Stimulated activated CD8-positive, alpha-beta memory T cell treated with anti-CD3 and anti-CD28 coated beads, Interleukin-4, amount 100 ng/mL, for 48 hours (primary cell): ENCODE measurements at places on chromosomes 3 and 15.
A peak's percentile ranks its signal among the peaks of the same experiment; 100 is the strongest.

DNA sequence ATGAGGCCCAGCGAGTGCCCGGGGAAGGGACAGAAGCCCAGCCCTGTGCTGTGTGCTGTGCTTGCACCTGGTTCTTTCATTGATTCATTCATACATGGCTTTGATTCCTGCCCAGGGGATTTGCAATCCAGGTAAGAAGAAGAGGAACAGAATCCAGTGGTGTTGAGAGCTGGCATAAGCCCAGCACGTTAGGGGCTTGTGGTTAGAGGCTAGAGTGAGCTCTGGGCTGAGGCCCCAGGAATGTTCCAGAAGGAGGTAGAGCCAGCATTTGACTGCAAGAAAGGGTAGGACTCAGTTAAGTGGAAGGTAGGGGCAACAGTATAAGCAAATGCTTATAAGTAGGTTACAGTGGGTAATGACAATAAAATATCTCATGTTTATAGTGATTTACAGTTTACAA is 2.3 kb downstream of the VWA5B2 start:
- no peak for DNase-seq

DNA sequence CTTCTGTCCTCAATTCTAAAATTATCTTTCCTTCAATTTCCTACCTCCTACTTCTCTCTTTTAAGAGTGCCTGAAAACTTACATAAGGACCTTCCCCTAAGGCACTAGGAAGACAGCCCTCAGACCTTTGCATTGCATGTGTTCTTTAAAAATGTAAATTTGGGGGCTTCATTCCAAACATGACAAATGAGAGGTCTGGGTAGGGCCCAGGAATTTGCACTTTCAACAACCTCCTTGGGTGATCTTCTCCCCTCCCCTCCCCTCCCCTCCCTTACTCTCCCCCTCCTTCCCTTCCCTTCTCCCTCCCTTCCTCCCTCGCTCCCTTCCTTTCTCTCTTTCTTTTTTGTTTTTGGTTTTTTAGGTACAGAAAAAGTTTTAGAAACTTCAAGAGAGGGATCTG is 18.7 kb downstream of the USF3 start:
- DNase-seq, result no peak

- DNase-seq, result no peak
Measured at GRCh38 chr3:47877290-47877689, 74.4 kb downstream of the DHX30 start.

DNA sequence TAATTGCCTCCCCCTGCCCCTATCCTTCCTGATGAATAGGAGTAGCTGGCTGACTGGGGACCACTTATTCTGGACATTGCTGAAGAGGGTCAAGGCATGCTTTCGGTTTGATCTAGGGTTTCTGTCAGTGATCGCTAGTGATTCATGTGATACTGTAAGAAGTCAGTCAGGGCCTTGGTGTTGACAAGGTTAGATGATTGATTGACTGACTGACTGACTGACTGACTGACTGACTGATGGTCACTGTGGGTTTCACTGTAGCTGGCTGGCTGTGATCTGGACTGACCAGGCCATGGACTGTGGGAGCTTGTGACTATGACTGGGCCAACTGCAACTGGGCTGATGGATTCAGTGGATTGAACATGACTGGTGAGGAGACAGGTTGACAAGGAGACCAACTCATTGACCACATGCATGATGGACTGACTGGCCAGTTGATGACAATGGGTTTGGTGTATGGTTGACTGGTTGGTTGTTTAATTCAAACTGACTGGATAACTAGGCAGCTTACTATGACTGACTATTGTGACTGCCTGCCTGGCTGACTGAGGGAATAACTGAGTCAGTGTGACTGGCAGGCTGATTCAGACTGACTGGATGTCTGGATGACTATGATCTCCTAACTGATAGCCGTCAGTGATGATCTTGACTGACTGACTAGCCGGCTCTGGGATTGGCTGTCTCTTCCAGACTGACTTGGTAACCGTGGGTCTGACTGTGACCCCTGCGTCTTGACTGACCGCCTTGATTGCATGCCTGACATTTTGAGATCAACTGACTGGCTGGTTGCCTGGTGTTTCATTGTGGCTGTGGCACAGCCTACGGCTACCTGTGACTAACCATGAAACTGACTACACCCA is 509.9 kb downstream of the SHQ1 start:
- DNase-seq, result no peak

GRCh38 chr3:16203031-16203430 is 28.6 kb downstream of the GALNT15 start:
- DNase-seq, result peak; percentile 38

DNA sequence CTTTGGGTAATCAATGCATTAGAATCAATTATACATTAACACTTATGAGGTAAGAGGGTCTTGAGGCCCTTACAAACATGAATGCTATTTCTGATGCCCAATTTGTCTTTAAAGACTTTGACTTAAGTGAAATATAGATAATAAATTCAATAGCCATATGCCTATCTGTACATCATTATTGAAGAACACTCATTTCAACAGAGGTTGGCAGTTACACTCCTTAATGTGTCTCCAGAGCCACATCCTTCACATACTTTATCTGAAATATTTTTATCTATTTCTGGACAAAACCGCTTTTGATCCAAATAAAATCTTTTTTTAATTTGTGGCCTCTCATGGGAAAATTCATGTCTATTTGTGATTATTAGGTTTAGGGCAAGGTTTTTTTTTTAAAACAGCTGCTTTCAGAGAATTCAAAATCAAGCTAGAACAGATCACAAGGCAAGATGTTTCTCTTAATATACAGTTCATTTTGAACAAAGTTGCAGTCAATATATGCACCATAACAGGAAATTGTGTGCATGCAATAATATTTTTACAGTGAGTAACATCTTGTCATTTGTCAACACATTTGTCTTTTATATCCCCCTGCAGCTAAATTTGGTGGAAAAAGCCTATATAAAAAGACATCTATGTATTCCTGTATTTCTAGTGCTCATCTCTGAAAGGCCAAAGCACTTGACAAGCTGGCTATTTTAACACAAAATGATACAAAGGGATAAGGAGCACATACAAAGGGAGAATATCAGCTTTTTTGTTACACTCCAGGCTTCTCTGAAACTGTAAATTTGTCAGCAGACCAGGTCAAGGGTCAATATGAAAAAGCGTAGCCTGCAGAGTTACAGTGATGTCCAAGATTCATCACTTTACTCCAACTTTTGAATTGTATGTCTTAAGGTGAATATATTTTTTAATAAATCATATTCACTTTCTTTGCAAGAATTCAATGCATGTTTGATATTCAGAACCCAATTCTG is 146.2 kb upstream of the DPH6 start:
- DNase-seq, result no peak

DNA sequence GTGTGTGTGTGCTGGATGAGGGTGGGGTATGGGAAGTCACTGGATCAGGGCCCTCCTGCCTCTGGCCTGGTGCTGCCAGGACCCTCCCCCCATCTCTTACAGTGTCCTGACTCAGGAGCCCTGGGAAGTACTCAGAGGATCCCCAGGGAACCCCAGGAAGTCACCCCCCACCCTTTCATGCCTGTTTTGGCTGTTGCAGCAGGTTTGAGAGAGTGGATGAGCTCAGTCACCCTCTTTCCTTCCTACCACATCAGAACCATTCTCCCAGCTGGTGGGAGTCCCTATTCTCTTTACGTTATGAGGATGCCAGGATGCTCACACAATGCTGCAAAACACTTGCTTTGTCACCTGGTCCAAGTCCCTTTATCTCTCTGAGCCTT is 59.0 kb downstream of the BDH1 start:
- DNase-seq, result no peak

GRCh38 chr3:6250167-6250566 is 610.7 kb upstream of the GRM7 start:
- no peak for DNase-seq

- DNase-seq, result no peak
Measured at GRCh38 chr3:134608023-134608770, 42.6 kb downstream of the KY start.

DNA sequence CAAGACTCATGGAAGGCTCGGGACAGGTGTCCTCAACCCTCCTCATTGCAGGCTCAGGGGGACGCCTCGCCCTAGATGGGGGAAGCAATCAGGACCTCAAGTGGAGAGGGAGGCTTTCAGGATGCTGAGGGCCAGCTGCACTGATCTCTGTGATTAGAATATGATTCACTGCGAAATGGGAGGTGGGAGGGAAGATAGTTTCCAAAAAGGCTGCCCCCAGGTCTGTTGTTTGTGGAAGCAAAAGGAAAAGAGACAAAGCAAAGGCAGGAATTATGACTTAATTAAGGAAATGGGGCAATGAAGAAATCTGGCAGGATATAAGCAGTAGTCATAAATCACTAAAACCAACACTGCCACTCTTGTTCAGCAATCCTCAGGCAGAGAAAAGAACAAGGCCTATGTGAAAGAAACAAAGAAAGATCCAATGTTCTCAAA is 85.6 kb upstream of the ABHD17C start:
- DNase-seq, result no peak

GRCh38 chr15:50050986-50051743 is 67.9 kb downstream of the ATP8B4 start:
- DNase-seq, result no peak

GRCh38 chr15:49418811-49419210 is 4.2 kb upstream of the FGF7 start:
- DNase-seq, result no peak

DNA sequence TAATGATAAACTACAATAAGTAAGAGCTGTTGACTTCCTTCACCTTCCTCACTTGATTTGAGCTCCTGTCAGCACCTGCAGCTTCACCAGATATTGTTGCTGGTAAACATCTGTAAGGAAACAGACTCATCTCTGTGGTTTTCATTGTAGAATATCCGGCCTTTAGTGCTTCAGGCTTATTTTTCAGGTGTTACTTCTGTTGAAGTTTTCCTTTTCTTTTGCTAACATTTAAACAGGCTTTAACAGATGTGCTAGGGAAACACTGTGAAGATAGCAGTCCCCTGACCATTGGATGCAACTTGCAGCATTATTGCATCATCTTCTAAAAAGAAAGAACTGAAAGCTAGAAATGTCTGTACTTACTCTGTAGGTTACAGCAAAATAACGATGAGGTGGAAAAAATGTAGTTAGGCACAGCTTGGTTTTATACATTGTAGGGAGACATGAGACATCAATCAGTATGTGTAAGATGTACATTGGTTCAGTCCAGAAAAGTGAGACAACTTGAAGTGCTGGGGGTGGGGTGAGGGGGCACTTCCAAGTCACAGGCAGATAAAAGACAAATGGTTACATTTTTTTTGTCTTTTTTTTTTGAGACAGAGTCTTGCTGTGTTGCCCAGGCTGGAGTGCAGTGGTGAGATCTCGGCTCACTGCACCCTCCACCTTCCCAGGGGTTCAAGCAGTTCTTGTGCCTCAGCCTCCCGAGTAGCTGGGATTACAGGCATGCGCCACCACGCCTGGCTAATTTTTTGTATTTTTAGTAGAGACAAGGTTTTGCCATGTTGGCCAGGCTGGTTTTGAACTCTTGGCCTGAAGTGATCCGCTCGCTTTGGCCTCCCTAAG is 10.2 kb downstream of the EDEM1 start:
- DNase-seq, result peak; percentile 53

DNA sequence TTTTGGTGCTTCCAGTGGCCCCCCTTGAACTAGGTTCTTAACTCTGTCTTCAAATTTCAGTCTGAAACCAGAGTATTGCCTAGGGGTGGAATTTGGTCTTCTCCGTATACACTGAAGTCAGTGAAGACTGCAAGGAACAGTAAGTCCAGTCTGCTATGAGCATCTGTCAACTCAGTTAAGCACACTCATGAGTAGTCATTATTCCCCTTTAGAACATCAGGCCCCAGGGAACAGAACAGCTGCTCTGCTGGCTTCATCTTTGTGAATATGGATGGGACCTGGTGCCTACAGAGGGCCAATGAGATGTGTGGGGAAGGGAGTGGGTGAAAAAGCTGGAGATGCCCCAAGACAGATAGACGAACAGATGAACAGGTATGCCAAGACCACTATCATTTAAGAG is 85.2 kb upstream of the PRR23C start:
- no peak for DNase-seq

DNA sequence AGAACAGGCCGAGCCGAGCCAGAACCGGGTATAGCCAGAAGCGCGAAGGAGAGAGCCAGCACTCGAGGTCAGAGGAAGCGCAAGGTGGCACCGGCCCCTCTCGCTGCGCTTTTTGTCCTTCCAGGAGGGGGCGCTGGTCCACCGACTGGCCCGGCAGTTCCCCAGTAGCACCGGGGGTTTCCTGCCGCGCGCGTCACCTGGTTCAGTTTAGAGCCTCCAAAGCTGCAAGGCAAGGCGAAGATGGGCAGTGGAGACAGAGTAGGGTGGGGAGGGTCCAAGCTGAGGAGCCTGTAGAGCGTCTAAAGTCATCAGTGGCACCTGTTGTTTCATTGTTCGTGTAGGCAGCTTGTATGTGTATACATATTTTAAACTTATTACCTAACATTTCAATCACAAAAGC is 7.6 kb upstream of the NR2E3 start:
- peak; percentile 70 for DNase-seq

- DNase-seq, result no peak
Measured at GRCh38 chr15:57795261-57795660, 88.7 kb downstream of the POLR2M start.

- DNase-seq, result no peak
Measured at GRCh38 chr15:98970799-98971198, 36.8 kb downstream of the PGPEP1L start.

DNA sequence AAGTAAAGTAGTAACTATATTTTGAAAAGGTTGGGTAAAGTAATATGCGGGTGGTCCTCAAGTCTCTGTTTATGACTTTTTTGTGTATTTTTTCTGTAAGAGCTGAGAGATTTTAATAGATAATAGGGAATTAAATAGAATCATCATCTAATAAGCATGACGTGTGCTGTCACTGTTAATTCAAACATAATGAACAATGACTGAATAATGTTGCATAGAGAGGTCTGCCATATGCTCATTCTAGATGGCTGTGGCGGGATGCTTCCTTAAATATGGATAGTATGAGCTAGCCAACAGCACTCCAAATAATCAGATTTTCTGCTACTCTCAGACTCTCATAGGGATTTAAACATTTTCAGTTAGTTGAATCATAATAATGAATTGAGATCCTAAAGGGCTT is 302.8 kb upstream of the RBMS3 start:
- no peak for DNase-seq

DNA sequence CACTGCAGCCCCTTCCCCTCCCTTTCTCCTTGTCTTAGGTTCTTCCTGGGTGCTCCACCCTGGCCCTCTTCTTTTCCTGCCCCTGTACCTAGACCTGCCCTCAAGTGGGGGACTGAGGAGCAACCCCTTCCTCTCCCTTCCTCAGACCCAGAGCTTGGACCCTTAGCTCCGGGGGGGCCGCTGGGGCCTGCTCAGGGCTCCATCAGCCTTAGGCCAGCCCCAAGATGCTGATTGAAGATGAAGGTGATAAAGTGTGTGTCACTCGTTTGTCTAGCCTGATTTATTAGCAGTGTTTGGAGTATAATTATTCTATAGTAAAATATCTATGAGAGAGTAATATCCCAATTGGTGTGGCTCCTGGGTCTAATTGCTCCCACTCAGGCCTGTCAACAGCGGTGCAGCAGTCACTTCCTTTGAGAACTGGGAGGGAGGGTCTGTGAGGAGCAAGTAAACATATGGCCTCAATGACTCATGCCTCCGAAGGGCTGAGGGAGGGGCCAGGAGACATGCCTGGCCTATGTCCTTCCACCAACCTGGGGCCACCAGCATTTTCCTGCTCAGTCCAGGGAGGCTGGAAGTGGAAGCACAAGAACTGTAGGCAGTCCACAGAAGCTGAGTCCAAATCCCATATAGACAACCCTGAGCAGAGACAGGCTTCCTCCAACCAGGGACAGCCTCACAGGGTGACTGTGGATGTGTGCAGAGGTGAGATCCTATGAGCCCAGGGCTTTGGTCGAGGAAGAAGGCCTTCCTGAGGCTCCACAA is 123.2 kb downstream of the DNAJB8 start:
- no peak for DNase-seq

GRCh38 chr3:116939091-116939490 is 229.5 kb downstream of the TUSC7 start:
- no peak for DNase-seq
